ENCODE measurements at places on chromosomes 11 and 22.
A peak's percentile ranks its signal among the peaks of the same experiment; 100 is the strongest.

DNA sequence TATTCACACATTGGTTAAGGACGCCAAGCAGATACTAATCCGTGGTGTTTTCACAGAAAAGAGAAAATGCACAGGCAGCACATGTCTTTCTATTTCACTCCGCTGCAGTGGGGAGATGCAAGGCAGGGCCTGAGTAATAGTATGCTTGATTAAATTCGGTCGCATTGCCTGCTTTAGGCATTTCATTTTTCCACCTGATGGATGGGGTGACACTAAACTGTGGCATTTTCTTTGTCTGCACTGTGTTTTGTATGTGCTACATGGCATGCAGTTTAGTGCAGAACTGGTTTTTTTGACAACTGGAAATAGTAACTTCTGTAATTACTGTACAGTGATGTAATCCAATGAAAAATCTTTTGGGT lies 94.9 kb downstream of the SLC17A6 start:
- no peak for DNase-seq

DNA sequence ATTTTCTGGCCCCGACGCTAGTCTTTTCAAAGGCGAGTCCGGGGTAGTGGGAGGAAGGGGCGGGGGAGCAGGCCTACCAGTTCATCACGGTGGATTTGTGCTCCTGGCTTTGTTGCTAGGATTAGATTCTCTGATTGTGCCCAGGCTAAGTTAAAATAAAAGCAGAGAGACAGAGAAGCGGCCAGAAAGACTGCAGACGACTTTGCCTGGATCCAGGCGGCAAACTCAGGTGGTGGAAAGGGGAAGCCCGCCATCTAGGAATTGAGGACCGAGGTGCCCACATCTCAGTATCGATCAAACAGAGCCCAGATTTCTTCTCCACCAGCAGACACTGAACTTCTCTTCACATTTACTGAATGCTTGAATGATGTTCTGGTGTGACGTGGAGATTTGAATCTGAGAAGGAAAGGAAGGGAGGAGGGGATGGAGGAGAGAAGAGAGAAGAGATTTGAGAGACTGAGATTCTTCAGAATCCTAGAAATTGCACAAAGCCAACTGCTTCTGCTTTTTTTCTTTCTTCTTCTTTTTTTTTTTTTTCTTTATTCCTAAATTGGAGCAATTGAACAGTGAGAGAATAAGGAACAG lies 2.7 kb downstream of the FAT3 start:
- no peak for DNase-seq

GRCh38 chr11:40434926-40435325 lies 1024.5 kb downstream of the LRRC4C start:
- no peak for DNase-seq

DNA sequence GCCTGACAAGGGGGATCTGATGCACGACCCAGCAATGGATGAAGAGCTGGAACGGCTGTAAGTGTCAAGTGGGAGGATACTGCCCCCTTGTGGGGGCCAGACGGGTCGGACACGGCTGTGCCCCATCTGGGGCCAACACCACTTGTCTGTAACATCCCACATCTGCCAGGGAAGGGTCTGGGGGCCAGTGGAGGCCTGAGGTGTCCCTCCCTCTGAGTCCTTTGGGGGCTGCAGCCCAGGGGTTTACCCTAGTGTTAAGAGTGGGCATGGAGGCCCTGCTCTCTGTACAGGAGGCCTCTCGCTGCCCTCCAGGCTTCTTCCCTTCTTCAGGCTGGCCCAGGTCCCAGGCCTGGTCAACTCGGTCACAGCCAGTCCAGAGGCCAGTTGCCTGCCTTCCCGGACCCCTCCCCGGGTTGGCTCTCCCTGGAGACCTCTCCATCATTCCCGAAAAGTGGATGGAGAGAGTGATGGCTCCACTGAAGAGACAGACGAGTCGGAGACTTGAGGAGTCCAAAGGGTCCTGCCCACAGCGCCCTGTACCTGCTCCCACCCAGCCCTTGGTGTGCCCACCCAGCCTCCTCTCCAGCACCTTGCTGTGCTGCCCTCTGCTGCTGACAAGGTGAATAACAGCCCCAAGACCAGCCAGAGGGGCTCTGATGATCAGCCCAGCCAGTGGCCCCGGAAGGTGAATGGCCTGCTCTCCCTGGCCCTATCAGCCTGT lies 15.4 kb downstream of the ARFGAP2 start:
- peak; percentile 69 for DNase-seq

DNA sequence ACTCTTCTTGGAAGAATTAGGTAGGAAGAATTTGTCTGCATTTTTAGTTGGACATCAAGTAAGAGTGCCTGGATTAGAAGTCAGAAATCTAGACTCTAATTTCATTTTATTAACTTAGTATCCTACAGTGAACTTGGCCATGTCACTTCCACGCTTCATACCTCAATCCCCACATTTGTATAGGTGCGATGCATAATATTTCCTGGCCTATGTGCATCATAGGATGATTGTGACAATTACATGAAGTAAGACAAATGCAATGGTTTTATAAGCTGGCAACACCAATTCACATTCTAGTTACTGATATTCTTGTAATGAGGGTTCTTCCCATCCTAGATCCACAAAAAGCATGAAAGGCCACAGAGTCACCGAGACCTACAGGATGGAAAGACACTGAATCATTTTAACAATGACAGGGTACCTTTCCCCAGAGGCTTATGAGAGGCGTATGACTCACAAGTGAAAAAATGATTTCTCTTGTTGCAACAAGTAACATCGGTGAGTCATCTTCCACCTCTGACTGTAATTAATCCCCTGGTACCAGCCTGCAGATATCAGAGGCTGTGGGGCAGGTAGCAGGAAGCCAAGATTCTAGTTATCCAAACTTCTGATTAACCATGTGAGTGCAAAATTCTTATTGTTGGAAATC lies 56.0 kb upstream of the OR5AK2 start:
- DNase-seq: no peak

GRCh38 chr11:77187111-77187750 lies 59.2 kb downstream of the MYO7A start:
- DNase-seq: no peak

DNA sequence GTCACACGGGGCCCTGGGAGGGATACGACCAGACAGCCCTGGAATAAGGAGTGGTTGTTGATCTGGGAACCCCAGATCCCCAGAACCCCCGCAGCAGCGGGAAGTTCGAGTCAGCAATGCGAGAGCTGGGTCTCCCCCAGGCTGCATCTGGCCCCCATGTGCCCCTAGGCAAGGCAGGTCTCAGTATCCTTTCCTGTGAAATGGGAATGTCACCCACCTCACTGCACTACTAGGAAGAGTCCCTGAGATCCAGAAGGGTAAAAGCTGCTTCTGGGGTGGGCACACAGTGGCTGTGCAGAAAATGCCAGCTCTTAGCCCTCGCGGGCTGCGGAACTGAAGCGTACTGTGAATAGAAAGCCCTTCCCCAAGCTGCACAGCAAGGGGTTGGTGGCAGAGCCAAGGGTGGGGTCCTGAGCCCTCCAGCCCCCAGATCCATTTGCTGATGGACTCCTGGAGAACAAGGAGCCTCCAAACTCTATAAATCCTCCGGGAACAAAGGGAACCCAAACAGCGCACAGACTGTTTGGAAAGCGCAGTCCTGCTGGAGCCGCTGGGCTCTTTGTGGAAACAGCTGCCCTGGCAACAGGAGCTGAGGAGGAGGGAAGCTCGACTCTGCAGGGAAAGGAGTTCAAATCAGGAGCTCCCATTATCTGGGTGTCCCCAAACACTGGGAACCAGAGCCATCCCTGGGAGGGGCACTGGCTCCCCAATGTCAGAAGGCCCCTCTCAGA lies 68.2 kb upstream of the SHISAL1 start:
- DNase-seq: no peak
